Suppressor macrophage treated with lipopolysaccharide for 1 hour (primary cell): ENCODE measurements at places on chromosomes 5 and 9.

DNA sequence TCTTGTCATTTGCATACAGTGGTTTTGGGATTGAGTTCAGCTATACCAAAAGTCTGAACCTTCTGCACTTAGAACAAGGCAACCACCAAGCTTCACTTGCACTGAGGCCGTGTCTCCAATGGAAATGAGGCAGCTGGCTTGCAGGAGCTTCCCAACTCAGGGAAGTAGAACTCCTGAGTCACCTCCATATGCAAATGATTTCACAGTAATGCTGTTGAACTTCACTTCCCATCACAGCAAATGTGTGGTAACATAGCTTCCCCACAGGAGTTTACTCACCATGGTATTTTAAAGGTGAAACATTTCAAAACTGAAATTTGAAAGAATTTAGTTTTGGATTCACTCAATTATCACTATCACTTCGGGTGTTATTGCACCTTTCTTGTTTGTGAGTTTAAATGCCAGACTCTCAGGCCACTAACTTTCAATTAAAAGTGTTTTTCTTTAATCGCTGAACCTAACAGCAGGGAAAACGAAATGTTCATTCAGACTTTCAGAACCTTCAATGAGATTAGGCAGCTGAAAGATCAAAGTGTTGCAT, 9.0 kb downstream of the CD274 start:
- DNase-seq, result peak; percentile 96

DNA sequence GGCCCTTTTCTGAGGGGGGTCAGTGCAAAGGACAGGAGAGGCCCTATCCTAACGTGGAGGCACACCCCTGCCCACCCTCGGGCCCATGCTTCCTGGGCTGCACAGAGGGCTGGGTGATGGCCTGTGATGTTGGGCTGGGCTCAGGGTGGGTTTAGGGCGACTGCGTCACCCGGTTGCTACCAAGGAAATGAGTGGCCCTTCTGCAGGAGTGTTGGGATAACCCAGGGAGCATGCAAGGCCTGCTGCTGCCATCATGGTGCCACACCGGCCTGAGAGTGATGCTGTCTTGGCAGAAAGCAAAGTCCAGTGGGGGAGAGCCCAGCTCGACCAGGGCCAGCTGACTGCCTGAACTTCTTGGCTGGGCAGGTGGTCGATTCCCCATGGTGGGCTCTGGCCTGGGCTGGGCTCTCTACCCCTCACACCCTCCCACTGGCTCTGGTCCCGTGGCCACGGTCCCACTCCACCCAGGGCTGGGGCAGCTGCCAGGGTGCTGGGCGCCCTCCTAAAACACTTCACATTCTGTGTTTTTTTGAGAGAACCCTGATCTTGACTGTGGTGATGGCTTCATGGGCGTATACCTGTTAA, 21.5 kb upstream of the MRNIP start:
- no peak for DNase-seq

DNA sequence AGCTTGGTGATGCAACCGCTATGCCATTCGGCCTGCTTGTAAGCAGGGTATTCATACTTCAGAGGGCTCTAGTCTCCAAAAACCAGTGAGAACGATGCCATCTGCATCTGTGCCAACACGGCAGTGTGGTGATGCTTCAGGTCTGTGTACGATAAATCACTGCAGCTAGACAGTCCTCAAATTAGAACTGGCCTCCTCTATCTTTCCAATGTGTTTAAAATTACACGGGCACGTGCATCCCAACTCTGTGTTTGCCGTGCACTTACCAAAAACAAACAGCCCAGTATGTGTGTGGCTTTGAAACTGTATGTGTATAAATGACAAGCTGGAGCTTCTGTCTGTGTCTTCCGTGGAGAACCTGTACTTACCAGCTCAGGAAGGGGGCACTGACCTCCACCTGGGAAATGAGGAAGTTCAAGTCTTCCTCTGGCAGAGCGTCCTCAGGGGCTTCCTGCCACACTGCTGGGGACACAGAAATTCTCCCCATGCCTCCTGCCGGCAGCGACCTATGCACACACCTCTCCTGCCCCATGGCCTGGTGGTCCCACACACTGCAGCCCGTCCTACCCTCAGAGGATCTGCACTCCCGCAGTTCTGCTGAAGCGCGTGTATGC, 12.3 kb downstream of the MED10 start:
- no peak for DNase-seq

DNA sequence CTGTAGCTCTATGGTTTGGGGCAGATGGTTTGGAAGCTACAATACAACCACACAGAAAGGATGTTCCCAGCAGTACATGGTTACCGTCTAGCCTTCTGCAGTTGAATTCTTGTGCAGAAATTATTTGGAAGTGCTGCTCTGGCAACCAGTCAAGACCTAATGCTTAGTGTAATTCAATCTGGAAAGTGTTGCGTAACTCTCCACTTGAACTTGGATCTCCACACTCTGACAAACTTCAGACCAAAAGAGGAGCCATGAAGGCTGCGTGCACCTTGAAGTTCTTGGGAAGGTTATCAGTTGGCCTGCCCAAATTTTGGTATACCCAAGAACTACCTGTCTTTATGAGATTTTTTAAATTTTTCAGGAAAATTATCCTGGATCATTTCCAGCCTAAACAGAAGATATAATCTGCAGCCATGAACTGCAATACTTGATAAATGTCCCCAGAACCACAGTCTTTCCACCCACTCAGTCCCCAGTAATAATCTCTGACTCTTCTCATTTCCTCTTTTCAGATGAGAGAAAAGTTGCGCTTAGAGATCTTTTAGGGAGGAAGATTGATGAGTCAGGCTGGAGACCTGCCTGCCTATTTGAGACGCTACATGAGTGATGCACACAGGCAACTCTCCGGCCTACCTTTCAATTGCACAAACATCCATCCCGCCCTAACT, 159.9 kb downstream of the FANCC start:
- DNase-seq, result peak; percentile 74

GRCh38 chr5:172478256-172478655, 23.9 kb upstream of the SH3PXD2B start:
- DNase-seq, result no peak
